Hepatocyte (in vitro differentiated cells): ENCODE measurements at places on chromosomes 2 and 18. TPM values are rescaled to one million over a fixed set of nuclear protein-coding genes. Genes with fewer than 3 reads are reported as not detected.

Gene CBLN2
- total RNA-seq: 0.52 and 1.1 TPM in 2 replicates

- no peak for DNase-seq
Measured at GRCh38 chr18:12374401-12374800, 2.6 kb downstream of the AFG3L2 start.

Gene TGFBRAP1
- 17.7 and 18.3 TPM in 2 replicates for total RNA-seq

Gene KIAA2012
- 0.27 TPM in 1 of 2 replicates, not detected in the other for total RNA-seq

GRCh38 chr2:101374821-101375561 lies 12.3 kb downstream of the CREG2 start:
- DNase-seq: no peak

Gene SPP2
- 75.5 and 78.5 TPM in 2 replicates for total RNA-seq

Gene CYS1
- 1.6 and 2.9 TPM in 2 replicates for total RNA-seq

Gene LONRF2
- total RNA-seq: 1.4 and 1.9 TPM in 2 replicates

- no peak for DNase-seq
Measured at GRCh38 chr18:4207383-4207985, 247.6 kb downstream of the DLGAP1 start.

GRCh38 chr2:230909841-230910545 lies 15.0 kb downstream of the GPR55 start:
- DNase-seq: no peak

- no peak for DNase-seq
Measured at GRCh38 chr18:75574187-75574586, 146.7 kb upstream of the SMIM21 start.

DNA sequence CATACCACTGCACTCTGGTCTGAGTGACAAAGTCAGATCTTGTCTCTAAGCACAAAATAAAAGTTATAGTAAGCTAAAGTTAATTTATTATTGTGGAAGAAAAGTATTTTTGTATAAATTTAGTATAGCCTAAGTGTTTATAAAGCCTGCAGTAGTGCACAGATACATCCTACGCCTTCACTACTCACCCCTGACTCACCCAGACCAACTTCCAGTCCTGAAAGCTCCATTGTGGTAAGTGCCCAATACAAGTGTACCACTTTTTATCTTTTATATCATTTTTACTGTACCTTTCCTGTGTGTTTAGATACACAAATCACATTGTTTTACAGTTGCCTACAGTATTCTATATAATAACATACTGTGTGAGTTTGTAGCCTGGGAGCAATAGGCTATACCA lies 57.5 kb downstream of the UBE2E3 start:
- no peak for DNase-seq

Gene AMER3
- total RNA-seq: 1.00 and 1.4 TPM in 2 replicates

GRCh38 chr2:232420463-232421188 lies 14.0 kb downstream of the ALPG start:
- peak; percentile 79 for DNase-seq

DNA sequence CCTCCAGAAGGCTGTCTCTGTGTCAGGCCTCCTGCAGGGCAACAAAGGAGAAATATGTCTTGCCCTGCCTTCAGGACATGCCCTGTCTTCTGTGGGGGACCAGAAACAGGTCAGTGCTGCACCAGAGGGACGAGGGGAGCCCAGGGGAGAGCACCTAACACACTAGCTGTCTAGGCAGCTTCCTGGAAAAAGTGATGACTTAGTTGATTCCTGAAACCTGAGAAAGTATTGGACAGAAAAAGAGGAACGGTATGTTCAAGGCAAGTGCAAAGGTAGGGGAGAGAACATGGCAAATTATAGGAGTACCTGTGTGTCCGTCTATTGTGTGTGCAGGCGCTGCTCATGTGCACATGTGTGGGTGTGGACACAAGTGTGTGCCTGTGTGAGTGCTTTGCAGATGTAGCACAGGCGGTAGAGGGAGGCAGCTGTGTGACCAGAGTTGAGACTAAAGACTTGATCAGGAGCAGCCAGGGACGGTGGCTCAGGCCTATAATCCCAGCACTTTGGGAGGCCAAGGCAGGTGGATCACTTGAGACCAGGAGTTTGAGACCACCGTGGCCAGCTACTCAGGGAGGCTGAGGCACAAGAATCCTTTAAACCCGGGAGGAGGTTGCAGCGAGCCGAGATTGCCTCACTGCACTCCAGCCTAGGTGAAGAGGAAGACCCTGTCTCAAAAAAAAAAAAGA lies 119.5 kb downstream of the GYPC start:
- no peak for DNase-seq

DNA sequence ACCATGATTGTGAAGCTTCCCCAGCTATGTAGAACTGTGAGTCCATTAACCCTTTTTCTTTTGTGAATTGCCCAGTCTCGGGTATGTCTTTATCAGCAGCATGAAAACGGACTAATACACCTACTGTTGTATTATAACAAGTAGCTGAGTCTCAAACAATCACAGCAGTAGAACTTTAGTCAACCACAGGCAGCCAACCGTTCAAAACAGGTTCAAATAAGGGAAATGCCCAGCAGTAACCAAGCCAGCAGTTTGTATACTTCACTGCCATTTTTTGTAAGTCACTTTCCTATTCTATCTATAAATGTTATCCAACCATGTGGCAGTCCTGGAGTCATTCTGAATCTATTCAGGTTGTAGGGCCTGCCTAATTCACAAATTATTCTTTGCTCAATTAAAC lies 1560.6 kb upstream of the SLC39A10 start:
- no peak for DNase-seq
